NCI-H82 (cell line): ENCODE measurements at places on chromosomes 5 and 9.

DNA sequence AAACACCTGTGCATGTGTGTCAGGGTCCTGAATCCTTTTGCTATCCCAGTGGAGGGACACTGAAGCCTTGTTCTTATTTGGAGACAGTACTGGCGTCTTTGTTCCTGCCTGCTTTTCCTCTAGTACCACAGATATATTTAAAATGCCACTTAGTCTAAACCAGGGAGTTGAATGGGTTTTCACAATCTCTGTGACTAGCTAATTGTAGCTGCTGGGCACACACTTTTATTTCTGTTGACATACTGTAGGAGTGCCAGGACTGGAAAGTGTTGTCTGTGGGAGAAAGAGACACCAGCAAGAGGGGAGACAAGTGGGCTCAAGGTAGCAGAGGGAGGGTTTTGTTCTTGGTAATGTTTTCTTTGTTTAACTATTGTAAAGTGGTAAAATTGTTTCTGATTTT, 174.0 kb upstream of the SV2C start:
- no peak for DNase-seq

- peak; percentile 47 for DNase-seq
Observed at GRCh38 chr5:58979090-58979489, 396.2 kb downstream of the RAB3C start.

DNA sequence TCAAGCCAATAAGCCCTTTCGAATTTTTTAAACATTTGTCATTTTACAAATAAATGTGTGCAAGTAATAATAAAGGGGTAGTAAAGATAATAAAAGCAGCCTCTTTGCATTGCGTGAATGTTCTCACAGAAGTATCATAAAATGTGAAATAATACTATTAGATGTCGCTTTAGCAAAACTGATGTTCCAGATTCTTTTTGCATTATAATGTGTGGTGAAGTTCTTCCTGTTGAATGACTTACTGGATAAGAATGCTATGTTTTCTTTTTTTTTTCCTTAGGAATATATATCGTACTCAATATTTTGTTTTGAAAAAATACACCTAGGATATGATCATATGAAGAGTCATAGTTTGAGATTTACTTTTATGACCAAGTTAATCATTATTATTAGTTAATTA, 85.2 kb upstream of the CDH12 start:
- DNase-seq: no peak

GRCh38 chr5:178545941-178546674, 44.1 kb downstream of the COL23A1 start:
- DNase-seq: no peak

GRCh38 chr5:112656451-112656850, 81.2 kb upstream of the APC start:
- no peak for DNase-seq

GRCh38 chr9:136520053-136520540, 25.8 kb downstream of the NOTCH1 start:
- DNase-seq: peak; percentile 38

DNA sequence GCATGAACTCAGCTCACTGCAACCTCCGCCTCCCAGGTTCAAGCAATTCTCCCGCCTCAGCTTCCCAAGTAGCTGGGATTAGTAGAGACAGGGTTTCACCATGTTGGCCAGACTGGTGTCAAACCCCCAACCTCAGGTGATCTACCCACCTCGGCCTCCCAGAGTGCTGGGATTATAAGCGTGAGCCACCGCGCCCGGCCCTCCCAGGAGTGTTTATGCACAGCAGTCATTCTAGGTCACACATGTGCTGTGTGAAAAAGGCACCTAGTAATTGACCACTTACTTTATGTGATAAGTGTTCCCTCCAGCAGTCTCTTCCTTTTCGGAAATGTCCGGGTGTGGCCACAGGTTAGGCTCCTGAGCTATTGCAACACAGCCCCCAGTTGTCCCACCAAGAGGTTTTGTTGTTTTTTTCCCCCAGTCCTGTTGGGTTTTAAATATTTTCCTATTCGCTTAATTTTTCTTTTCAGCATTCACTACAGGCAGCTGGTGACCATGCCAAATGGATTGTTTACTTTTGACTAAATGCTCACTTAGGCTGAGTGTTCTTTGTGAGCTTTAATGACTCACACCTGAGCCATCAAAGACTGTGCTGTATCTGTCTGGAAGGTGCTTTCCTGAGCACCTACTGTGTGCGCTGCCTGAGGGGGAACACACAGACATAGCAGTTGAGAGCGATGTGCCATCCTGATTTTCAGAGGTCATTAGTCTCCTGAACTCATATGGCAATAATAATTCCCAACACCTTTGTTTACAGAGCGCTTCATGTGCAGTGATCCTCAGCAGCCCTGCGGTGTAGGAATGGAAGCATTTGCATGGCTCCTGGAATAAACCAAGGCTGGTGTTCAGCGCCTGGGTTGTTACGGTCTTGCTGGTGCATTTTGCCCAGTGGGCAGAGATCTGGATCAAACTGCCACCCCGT, 94.3 kb downstream of the MVB12B start:
- no peak for DNase-seq

DNA sequence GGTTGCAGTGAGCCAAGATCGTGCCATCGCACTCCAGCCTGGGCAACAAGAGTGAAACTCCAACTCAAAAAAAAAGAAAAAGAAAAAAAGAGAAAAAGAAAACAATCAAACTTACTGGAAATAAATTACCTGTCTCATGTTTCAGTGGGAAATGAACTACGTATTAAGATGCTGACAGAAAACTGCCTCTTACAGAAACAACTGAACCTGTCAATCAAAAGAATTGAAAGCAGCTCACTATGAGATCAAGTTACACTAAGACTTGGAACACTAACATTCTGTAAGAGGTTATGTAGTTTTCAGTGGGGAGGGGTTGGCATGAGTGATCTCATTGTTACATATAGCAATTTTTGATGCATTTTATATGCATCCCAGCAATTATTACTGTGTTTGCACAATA, 64.4 kb upstream of the SPATA31E1 start:
- DNase-seq: peak; percentile 2

GRCh38 chr9:94139672-94140417, 55.6 kb downstream of the PTPDC1 start:
- DNase-seq: peak; percentile 94

DNA sequence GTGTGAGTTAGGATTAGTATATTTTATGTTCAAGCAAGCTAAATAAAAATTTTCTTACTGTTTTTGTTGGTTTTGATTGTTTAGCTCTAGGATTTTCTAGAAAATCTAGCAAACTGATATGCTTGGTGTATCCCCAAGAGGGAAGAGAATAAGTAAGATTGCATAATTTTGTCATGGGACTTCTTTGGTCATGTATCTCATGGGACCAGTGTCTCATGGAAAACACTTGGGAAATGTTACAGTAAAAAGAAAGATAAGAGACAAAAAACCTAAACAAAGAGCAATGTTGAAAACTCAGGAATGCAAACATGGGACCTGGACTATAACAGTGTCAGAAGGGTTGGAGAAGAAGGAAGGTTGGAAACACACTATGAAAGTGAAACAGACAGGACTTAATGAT, 119.4 kb downstream of the TLR4 start:
- DNase-seq: no peak

- no peak for DNase-seq
Observed at GRCh38 chr5:120545007-120545406, 80.9 kb downstream of the PRR16 start.

- DNase-seq: no peak
Observed at GRCh38 chr9:31608416-31608815, 776.0 kb upstream of the ACO1 start.

GRCh38 chr5:119631660-119632059, 2.3 kb downstream of the FAM170A start:
- no peak for DNase-seq

DNA sequence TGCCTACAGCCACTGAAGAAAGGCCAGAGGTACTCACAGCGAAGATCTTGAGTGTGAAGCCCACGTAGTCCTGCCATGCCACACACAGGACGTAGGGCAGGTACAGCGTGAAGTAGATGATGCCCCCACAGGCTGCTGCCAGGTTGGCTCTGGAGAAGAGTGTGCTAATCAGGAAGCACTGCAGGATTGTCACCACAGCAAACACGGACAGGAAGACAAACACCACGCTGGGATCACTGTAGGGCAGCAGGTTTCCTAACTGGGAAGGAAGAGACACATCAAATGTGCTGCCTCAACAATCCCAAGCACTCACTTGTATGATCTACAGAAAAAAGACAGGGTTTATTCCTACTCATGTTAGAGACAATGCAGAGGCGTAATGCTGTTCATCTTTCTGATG, 63.0 kb downstream of the NIPSNAP3B start:
- DNase-seq: no peak

DNA sequence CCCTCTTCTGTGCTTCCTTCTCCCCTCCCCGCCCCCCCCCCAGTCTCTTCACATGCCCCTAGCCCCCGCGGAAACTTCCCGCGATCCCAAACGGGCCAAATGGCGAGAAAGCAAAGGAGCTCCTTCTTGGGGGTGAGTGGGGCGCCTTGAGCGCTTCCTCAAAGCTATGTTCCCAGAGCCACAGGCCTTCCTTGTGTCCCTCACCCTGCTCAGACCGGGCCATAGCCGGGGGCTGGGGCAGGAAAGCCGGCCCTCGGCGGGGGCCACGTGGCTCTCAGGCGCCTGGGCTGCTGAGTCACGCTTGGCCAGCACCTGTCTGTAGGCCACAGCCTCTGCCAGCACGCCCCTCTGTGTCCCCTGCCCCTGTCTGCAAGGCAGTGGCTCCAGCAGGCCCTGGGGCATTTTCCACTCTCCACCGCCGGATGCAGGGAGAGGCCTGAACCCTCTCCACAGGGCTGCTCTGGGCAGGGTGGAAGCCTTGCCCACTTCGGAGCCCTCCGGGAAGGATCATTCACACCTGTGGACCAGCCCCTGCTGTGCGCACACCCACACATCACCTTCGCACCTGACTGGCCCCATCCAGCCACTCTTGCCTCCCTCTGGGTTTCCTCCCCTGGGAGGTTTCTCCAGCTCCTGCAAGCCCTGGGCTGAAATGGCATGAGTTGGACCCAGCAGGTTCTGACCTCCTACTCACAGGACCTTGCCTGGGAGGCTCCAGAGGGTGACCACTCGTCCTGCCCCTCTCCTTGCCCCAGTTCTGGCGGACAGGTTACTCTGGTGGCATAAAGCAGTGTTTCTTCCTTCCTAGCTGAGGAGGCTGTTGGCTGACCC, 1.2 kb upstream of the SQSTM1 start:
- peak; percentile 33 for DNase-seq

GRCh38 chr5:159945359-159945758, 29.1 kb downstream of the ADRA1B start:
- DNase-seq: no peak

DNA sequence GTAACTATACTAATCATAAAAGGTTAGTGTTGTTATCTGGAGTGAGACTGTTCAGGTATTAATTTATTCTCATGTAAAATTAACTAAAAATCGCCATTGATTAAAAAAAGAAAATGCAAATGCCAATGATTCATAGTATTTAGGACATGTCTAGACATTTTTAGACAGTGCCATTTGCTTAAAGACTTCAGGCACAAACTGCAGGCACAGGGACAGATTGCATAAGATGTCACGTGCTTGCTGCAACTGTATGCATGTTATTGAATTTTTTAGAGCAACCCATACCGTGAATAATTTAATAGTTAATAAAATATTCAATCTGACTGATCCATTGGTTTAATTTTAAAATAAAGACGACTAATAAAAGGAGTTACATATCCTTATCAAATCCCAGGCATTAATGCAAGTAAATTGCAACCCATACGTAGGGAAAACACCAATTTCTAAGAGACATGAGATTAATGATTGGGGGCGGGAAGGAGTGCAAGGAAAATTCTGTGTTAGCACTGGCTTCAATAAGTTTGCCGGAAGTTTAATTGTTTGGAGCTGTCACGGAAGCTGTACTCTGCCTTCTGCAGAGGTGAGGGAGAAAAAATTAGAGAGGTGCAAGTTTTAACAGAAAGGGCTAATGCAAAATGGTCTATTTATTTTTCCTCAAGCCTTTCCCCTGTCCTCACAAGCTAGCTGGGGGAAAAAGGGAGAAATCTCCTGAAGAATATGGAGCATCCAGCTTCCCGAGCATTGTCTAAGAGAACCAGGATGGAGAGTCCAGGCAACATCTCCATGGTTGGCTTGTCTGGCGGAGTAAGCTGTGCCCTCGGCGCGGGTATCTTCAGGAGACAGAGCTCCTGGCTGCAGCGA, 2.9 kb downstream of the EDIL3 start:
- peak; percentile 77 for DNase-seq

DNA sequence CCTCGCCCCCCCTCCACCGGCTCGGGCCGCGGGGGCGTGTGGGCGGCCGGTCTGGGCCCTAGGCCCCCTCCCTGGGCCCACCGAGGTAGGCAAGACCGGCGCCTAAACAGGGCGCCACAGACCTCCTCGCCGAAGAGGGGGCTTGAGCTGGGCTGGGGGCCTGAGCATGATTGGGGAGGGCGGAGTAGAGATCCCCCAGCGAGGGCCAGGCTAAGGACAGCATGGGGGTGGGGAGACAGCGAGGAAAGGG, 108.9 kb downstream of the PSD2 start:
- no peak for DNase-seq
